Neural crest cell (in vitro differentiated cells): ENCODE measurements at places on chromosomes 7 and 10. TPM values are rescaled to one million over a fixed set of nuclear protein-coding genes. Genes with fewer than 3 reads are reported as not detected.

CYP2C18 gene
- total RNA-seq: not detected in 2 replicates

DNA sequence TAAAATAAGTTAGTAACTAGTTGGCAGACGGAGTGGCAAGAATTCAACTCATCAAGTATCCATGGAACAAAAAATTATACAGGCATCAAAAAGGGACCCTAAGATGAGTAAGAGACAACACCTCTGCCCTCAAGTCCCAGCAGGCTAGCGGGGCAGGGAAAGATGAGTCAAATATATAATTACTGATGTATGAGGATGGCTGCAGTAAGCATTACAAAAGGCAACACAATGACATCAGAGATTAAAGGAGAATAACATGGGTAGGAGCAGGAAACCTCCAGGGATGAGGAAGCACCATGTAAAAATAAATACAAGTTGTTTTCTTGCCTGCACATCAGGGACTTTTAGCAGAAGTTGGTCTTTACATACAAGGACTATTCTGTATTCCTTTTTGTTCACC, 49.4 kb downstream of the SCRN1 start:
- H3K4me1 ChIP-seq: no peaks in the 10 kb centered on the region
- H3K27ac ChIP-seq: no peak overlapping the region
- no peak for DNase-seq
- H3K36me3 ChIP-seq: peaks cover 38% of the 10 kb centered on the region
- H3K27me3 ChIP-seq: no peaks in the 10 kb centered on the region

- H3K4me3 ChIP-seq: peak within 1 kb of the TSS; percentile 98
- peaks cover 5% of the 10 kb centered on the region for H3K27me3 ChIP-seq
- H3K36me3 ChIP-seq: no peaks in the 10 kb centered on the region
- H3K4me1 ChIP-seq: peaks cover 52% of the 10 kb centered on the region
- DNase-seq: peak; percentile 78
Observed at GRCh38 chr10:79068562-79069324, at the start of gene ZMIZ1. ZMIZ1 (plus strand) TSS chr10:79068966; CDS start chr10:79201633, 132,667 bp downstream.

KLF14 gene
- not detected in 2 replicates for total RNA-seq

CCDC146 gene
- 3.2 and 6.4 TPM in 2 replicates for total RNA-seq

DNA sequence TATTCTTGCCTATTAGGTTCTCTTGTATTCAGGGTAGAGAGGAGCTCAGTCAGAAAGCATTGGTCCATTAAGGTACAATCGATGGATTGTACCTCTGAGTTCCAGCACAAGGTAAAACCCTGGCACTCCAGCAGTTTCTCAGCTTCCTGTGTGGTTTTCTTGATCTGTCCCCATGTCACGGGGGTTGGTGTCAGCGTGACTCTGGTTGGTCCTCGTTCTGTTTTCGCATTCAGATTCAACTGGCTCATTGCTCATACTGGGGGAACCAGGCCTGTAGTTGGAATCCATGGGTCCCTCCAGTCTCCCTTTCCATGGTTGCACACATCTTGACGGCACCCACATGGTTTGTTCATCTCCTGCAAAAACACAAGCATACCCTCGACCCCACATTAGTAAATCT, 32.7 kb upstream of the RASGEF1A start:
- H3K4me3 ChIP-seq: no peak overlapping the region
- no peaks in the 10 kb centered on the region for H3K36me3 ChIP-seq
- no peak for DNase-seq
- H3K27ac ChIP-seq: no peak overlapping the region

LBX1 gene
- total RNA-seq: 1.0 and 1.1 TPM in 2 replicates

GRCh38 chr10:59757966-59758365, 4.7 kb upstream of the MRLN start:
- no peaks in the 10 kb centered on the region for H3K4me1 ChIP-seq
- peaks cover 3% of the 10 kb centered on the region for H3K27me3 ChIP-seq
- H3K4me3 ChIP-seq: no peak overlapping the region
- H3K27ac ChIP-seq: no peak overlapping the region
- no peaks in the 10 kb centered on the region for H3K36me3 ChIP-seq

GRCh38 chr10:98460837-98461499, 14.2 kb upstream of the HPS1 start:
- no peak for DNase-seq
- peaks cover 10% of the 10 kb centered on the region for H3K27me3 ChIP-seq
- H3K27ac ChIP-seq: no peak overlapping the region
- H3K4me3 ChIP-seq: no peak overlapping the region

- peak; percentile 7 for DNase-seq
- peaks cover 32% of the 10 kb centered on the region for H3K4me1 ChIP-seq
- H3K36me3 ChIP-seq: peaks cover 5% of the 10 kb centered on the region
- H3K4me3 ChIP-seq: peak overlapping the region; percentile 10
- H3K27me3 ChIP-seq: no peaks in the 10 kb centered on the region
- peak overlapping the region; percentile 22 for H3K27ac ChIP-seq
Observed at GRCh38 chr7:107224374-107225223, 55.8 kb downstream of the HBP1 start.

- H3K27ac ChIP-seq: no peak overlapping the region
- DNase-seq: no peak
- peaks cover 2% of the 10 kb centered on the region for H3K27me3 ChIP-seq
- H3K36me3 ChIP-seq: peaks cover 10% of the 10 kb centered on the region
- no peaks in the 10 kb centered on the region for H3K4me1 ChIP-seq
- no peak overlapping the region for H3K4me3 ChIP-seq
Observed at GRCh38 chr10:58734664-58735063, 222.0 kb downstream of the BICC1 start.

DNA sequence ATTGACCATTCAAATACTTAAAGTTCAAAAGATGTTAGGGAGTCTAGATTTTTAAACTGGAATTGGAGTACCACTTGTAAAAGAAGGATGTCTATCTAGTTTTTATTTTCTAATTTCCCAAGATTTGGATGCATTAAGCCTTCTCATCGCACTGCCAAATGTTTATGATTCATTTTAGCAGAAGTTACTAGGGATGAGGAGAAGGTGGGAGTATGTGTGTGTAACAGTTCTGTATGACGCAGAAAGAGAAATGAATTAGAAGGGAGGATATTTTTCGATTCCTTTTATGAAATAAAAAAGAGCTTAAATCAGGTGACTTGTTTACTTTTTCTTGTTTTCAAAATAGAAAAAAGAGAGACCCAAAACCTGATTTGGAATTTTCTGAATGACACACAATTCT, 6.8 kb upstream of the SLK start:
- no peak overlapping the region for H3K4me3 ChIP-seq
- no peaks in the 10 kb centered on the region for H3K36me3 ChIP-seq
- H3K27ac ChIP-seq: no peak overlapping the region
- no peak for DNase-seq
- H3K27me3 ChIP-seq: peaks cover 14% of the 10 kb centered on the region
- no peaks in the 10 kb centered on the region for H3K4me1 ChIP-seq

GRCh38 chr10:86759073-86759672, 2.8 kb downstream of the BMPR1A start:
- H3K27ac ChIP-seq: peak overlapping the region; percentile 4
- peaks cover 54% of the 10 kb centered on the region for H3K4me1 ChIP-seq
- no peak for DNase-seq
- H3K4me3 ChIP-seq: peak overlapping the region; percentile 98
- H3K27me3 ChIP-seq: no peaks in the 10 kb centered on the region

GRCh38 chr7:29494350-29494749, 69.3 kb upstream of the PRR15 start:
- H3K4me1 ChIP-seq: peaks cover 4% of the 10 kb centered on the region
- no peak overlapping the region for H3K4me3 ChIP-seq
- no peak overlapping the region for H3K27ac ChIP-seq

DNA sequence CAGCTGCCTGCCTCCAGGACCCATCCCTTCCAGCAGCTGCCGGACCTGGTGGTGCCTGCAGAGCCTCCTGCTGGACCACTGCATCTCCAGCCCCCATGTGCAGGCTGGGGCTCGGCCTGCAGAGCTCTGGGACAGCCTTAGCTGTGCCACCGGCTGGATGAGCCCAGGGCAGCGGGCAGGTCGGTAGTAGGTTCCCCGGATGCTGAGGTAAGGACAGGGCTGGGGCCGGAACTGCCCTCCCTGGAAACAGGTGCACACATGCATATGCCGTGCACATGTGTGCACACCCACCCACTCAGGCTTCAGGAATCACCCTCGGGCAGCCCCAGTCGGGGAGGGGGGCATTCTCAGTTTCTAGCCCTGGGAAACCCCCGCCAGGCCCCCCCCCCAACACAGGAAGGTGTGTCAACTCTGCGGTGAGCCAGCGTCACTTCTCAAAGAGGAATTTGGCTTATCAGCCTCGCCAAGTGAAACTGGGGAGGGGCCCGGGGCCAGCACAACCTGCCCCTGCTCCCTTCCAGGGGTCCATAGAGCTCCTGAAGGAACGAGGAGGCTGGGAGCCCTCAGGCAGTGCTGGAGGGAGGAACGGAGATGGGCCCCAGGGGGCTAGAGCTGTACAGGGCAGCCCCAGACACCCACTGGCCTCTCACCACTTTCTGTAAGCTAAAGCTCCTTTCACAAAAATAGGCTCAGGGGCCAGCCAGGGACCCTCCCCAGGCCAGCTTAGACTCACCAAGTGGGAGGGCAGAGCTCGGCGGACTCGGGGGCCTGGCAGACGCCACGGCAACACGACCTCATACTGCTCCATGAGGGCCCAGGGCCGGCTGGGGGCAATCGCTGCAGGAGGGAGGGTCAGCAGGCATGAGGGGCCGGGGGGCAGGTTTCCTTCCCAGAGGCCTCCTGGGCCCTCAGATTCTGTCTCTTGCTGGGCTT, 1.7 kb downstream of the ADAM8 start:
- H3K27ac ChIP-seq: no peak overlapping the region
- H3K4me3 ChIP-seq: no peak overlapping the region
- peaks cover 19% of the 10 kb centered on the region for H3K27me3 ChIP-seq

DNA sequence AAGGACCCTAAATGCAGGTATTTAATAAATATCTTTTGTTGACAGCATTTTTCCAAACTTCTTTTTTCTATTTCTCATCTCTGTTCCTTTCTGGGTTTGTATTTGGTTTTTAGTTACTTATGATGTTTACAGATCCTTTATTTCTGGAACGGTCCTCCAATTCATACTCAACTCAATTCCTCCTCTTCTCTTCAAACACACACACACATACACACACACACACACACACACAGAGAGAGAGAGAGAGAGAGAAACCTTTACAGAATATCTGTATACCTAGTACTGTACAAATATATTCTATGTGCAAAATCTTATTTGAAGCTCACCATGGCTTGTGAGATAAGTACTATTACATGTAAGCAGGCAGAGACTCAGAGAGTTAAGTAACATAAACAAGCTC, 21.6 kb upstream of the GOT1 start:
- H3K4me3 ChIP-seq: no peak overlapping the region
- peaks cover 92% of the 10 kb centered on the region for H3K27me3 ChIP-seq
- H3K4me1 ChIP-seq: no peaks in the 10 kb centered on the region
- H3K36me3 ChIP-seq: no peaks in the 10 kb centered on the region
- no peak for DNase-seq
- H3K27ac ChIP-seq: no peak overlapping the region

GRCh38 chr7:79165225-79165624, 288.2 kb downstream of the MAGI2 start:
- no peak overlapping the region for H3K27ac ChIP-seq
- no peak for DNase-seq
- no peak overlapping the region for H3K4me3 ChIP-seq

GRCh38 chr7:11193131-11193867, 219.6 kb downstream of the PHF14 start:
- DNase-seq: no peak
- H3K4me3 ChIP-seq: peak overlapping the region; percentile 74
- no peaks in the 10 kb centered on the region for H3K27me3 ChIP-seq
- no peaks in the 10 kb centered on the region for H3K36me3 ChIP-seq

ADAM12 gene
- total RNA-seq: 81.4 and 82.4 TPM in 2 replicates

DNA sequence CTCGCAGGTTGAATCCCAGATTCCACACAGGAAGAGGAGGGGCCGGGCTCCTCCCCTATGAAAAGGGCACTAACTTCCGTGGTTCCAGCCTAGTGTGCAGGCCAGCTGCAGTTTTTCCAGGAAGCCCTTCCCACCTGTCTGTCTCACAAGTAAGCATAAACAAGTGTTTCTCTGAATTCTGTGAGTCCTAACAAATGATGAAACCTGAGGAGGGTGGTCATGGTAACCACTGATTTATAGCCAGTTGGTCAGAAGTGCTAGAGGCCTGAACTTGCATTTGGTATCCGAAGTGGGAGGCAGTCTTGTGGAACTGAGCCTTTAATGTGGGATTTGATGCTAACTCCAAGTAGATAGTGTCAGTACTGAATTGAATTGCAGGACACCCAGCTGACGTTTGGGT, 54.7 kb upstream of the STEAP4 start:
- H3K27ac ChIP-seq: no peak overlapping the region
- no peaks in the 10 kb centered on the region for H3K36me3 ChIP-seq
- H3K4me3 ChIP-seq: no peak overlapping the region

VWDE gene
- total RNA-seq: not detected in 2 replicates

NACAD gene
- total RNA-seq: 7.2 and 9.7 TPM in 2 replicates

- no peaks in the 10 kb centered on the region for H3K27me3 ChIP-seq
- no peak overlapping the region for H3K4me3 ChIP-seq
- no peaks in the 10 kb centered on the region for H3K36me3 ChIP-seq
- H3K4me1 ChIP-seq: peaks cover 3% of the 10 kb centered on the region
Observed at GRCh38 chr7:158449942-158450341, 137.7 kb downstream of the PTPRN2 start.

CYP3A7 gene
- not detected in 2 replicates for total RNA-seq

CHST3 gene
- 24.5 and 25.8 TPM in 2 replicates for total RNA-seq

- H3K27me3 ChIP-seq: peaks cover 2% of the 10 kb centered on the region
- H3K4me3 ChIP-seq: no peak overlapping the region
- H3K36me3 ChIP-seq: peaks cover 2% of the 10 kb centered on the region
- DNase-seq: no peak
- no peak overlapping the region for H3K27ac ChIP-seq
- no peaks in the 10 kb centered on the region for H3K4me1 ChIP-seq
Observed at GRCh38 chr10:15486404-15486803, 115.3 kb upstream of the FAM171A1 start.

ACBD5 gene
- 17.4 and 17.9 TPM in 2 replicates for total RNA-seq

SPDYE2 gene
- not detected in 2 replicates for total RNA-seq

- H3K27ac ChIP-seq: no peak overlapping the region
- no peak overlapping the region for H3K4me3 ChIP-seq
- DNase-seq: no peak
Observed at GRCh38 chr7:52956379-52956915, 79.0 kb upstream of the POM121L12 start.
